ENCODE measurements at places on chromosomes 7 and 10. TPM values are rescaled to one million over a fixed set of nuclear protein-coding genes. Genes with fewer than 3 reads are reported as not detected.

The IL6 gene
- total RNA-seq: 0.78 TPM

The MEST gene
- total RNA-seq: 29.8 TPM

The PRPS1L1 gene
- not detected for total RNA-seq

The MRPS16 gene
- 52.8 TPM for total RNA-seq

The LBX1 gene
- total RNA-seq: not detected

The PLAC9 gene
- 52.1 TPM for total RNA-seq

The RTKN2 gene
- total RNA-seq: not detected

The CYP51A1 gene
- 46.9 TPM for total RNA-seq

The GALNT17 gene
- total RNA-seq: 5.8 TPM

The TRPV5 gene
- not detected for total RNA-seq

The DLD gene
- 286 TPM for total RNA-seq

The C10orf67 gene
- 0.54 TPM for total RNA-seq

The GIMAP2 gene
- 12.6 TPM for total RNA-seq

The NUTM2A gene
- 5.5 TPM for total RNA-seq

The PIP gene
- total RNA-seq: not detected

The ZSWIM8 gene
- 124 TPM for total RNA-seq

The SFMBT2 gene
- total RNA-seq: 13.2 TPM

The PDK4 gene
- total RNA-seq: 453 TPM

The PRKG1 gene
- total RNA-seq: 69.4 TPM

The GPER1 gene
- total RNA-seq: 12.5 TPM

The ATRNL1 gene
- 6.3 TPM for total RNA-seq

The STYXL1 gene
- 37.9 TPM for total RNA-seq

The XRCC2 gene
- 0.33 TPM for total RNA-seq

The CCDC172 gene
- total RNA-seq: not detected

The INA gene
- not detected for total RNA-seq

The GHRHR gene
- total RNA-seq: not detected

The BEND7 gene
- total RNA-seq: 51.3 TPM

The TMEM72 gene
- not detected for total RNA-seq

The HMX3 gene
- total RNA-seq: not detected

The MKX gene
- 0.67 TPM for total RNA-seq

The DLX5 gene
- total RNA-seq: 0.67 TPM

The STAMBPL1 gene
- total RNA-seq: 5.8 TPM

The HYAL4 gene
- total RNA-seq: not detected

The CDK14 gene
- 37.8 TPM for total RNA-seq

The NUTM2E gene
- total RNA-seq: not detected

The NEBL gene
- total RNA-seq: 269 TPM

The SGMS1 gene
- total RNA-seq: 86.8 TPM

The TRIL gene
- total RNA-seq: 9.7 TPM

The BAMBI gene
- 0.22 TPM for total RNA-seq

The FAM25G gene
- total RNA-seq: not detected

The MYH16 gene
- total RNA-seq: not detected

The NXPH1 gene
- total RNA-seq: not detected

The ELFN1 gene
- total RNA-seq: 0.96 TPM

The SLC13A4 gene
- not detected for total RNA-seq

Data from thyroid gland (tissue), 4 donors.